ENCODE measurements at places on chromosomes 2 and 18. TPM values are rescaled to one million over a fixed set of nuclear protein-coding genes. Genes with fewer than 3 reads are reported as not detected.

GRCh38 chr2:181589779-181590178, 67.1 kb downstream of the CERKL start:
- no peak overlapping the region for H3K27ac ChIP-seq
- H3K36me3 ChIP-seq: no peaks in the 10 kb centered on the region
- peaks cover 10% of the 10 kb centered on the region for H3K4me1 ChIP-seq
- no peak overlapping the region for H3K4me3 ChIP-seq

DNA sequence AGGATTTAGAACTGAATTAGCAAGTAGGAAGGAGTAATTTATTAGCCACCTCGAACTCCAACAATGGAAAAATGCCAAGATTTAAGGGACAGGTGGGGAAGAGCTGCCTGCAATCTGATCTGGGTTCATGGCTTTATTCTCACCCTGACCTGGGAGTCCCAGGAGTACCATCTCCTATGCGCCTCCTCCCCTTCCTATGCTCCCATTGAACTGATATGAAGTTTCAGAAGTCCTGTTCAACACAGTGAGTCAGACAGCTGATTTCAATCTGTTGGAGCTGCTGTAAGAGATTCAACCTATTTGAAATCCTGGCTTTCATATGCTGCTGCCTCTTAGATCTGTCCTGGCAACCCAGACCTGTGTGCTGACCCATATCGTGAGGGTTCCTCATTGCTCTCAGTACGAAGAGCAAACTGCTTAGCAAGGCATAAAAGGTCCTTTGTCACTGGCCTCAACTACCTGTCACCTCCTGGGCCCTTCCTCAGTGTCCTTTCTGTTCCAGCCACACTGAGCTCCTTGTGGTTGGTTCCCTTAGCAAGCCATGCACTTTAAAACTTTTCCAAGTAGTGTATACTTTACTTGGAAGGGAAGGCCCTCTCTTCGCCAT, 15.9 kb upstream of the CD28 start:
- no peak for DNase-seq
- H3K27me3 ChIP-seq: no peaks in the 10 kb centered on the region
- no peaks in the 10 kb centered on the region for H3K36me3 ChIP-seq

Gene GALNT5
- not detected for total RNA-seq

DNA sequence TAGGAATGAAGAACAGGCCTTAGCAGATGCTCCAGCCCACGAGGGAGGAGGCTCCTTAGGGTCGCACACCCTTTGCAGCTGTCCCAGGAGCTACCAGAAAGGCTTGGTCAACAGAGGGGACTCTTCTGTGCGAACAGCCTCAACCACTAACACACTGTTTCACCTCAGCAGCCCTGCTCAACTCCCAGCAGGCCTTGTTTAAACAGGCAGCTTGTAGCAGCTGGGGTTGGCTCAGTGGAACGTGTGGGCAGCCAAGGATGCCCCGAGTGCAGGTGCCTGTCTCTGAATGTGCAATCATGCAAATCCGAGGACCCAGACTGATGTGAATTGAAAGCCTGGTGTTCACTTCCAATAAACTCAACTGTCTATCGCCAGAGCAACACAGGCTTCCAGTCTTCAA, 88.7 kb upstream of the CXCR4 start:
- peak overlapping the region; percentile 96 for H3K27ac ChIP-seq
- H3K4me3 ChIP-seq: no peak overlapping the region
- H3K4me1 ChIP-seq: peaks cover 41% of the 10 kb centered on the region
- H3K27me3 ChIP-seq: no peaks in the 10 kb centered on the region
- peaks cover 5% of the 10 kb centered on the region for H3K36me3 ChIP-seq

Gene PLEKHH2
- total RNA-seq: 0.73 TPM

Gene PPP3R1
- 76.6 TPM for total RNA-seq

DNA sequence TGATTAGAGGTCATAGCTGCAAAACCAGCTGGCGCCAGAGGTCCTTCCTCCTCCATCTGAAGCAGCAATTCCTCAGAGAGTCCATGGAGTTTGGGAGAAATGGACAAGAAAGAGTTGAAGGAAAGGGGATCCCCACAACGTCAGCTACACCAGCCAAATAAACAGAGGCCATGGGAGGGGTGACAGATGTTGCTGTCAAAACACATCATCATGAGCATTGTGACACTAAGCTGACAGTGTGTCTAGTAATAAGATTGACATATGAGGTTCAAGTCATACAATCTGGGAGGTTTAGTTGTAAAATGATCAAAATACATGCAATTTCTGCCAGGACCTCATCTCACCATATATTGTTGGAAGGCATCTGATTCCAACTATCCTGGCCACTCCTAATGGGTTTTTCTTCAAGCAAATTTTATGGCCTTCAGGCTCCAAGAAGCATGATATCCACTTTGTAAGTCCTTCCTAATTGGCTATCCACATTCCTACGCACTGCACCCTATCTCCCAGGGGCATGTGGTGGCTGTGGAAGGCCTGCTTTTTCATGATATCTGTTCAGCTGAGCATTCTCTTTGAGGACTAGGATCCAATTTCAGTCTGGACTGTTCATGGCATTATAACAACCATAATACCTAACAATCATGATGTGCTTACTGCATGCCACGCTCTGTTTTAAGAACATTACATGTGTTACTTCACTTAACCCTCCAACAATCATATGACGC, 335.0 kb upstream of the ID2 start:
- no peak for DNase-seq
- H3K4me1 ChIP-seq: no peaks in the 10 kb centered on the region
- no peak overlapping the region for H3K27ac ChIP-seq
- H3K4me3 ChIP-seq: no peak overlapping the region

Gene TUBA3D
- total RNA-seq: not detected

DNA sequence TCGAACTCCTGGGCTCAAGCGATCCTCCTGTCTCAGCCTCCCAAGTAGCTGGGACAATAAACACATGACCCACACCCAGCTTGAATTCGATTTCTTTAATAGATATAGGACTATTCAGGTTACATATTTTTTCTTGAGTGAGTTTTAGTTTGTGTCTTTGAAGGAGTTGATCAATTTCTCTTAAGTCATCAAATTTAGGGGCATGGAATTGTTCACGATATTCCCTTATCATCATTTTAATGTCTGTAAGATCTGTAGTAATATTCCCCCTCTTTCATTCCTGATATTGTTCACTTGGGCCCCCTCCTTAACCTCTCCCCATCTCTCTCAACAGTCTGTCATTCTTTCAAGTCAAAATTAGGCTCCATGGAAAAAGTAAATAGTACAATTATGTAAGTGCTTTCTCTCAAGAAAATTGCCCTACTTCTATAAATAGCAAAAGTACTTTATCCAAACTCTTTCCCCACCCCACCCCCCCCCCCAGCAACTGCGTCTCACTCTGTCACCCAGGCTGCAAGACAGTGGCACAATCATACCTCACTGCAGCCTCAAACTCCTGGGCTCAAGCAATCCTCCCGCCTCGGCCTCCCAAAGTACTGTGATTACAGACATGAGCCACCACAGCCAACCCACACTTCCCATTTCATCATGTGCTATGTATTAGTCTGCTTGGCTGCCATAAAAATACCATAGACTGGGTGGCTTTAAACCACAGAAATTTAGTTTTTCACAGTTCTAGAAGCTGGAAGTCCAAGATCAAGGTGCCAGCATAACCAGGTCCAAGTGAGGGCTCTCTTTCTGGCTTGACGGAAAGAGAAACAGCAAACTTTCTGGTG, 20.1 kb downstream of the WDR33 start:
- H3K27me3 ChIP-seq: no peaks in the 10 kb centered on the region
- peaks cover 27% of the 10 kb centered on the region for H3K4me1 ChIP-seq
- peaks cover 9% of the 10 kb centered on the region for H3K36me3 ChIP-seq
- H3K4me3 ChIP-seq: no peak overlapping the region

- H3K4me1 ChIP-seq: peaks cover 23% of the 10 kb centered on the region
- no peak for DNase-seq
- H3K27ac ChIP-seq: no peak overlapping the region
- no peaks in the 10 kb centered on the region for H3K27me3 ChIP-seq
- H3K4me3 ChIP-seq: no peak overlapping the region
Observed at GRCh38 chr2:61014763-61015162, 2.8 kb upstream of the PEX13 start.

DNA sequence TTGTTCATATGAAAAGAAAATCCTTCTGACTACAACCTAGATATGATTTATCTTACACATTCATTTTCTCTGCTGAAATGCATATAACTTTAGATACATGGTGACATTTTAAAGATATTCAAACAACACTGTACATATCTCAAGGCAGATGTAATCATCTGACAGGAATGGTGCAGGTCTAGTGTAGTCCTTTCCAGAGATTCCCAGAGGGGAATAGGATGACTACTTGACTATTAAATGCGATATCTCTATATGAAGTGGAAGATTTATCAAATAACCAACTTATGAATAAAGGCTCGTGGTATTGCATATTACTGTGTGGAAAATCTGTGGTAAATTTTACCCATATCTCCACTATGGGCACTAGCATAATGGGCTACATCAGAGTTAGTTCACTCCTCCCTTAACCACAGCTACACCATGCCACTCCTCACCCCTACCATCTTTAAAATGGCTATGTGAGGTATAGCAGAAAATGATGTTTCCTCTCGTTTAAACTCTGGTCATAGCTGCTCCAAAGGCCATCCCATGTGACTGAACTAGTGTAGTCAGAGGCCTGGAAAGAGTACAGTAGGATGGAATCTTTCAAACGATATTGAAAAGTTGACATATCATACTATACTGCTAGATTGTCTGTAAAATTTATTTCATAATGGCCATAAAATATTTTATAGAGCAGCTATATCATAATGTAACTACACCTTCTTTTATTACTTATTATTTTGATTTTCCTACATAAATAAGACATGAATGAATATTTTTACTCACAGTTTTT, 9.1 kb upstream of the ITPRID2 start:
- H3K4me1 ChIP-seq: no peaks in the 10 kb centered on the region
- H3K36me3 ChIP-seq: no peaks in the 10 kb centered on the region
- peaks cover 16% of the 10 kb centered on the region for H3K27me3 ChIP-seq

DNA sequence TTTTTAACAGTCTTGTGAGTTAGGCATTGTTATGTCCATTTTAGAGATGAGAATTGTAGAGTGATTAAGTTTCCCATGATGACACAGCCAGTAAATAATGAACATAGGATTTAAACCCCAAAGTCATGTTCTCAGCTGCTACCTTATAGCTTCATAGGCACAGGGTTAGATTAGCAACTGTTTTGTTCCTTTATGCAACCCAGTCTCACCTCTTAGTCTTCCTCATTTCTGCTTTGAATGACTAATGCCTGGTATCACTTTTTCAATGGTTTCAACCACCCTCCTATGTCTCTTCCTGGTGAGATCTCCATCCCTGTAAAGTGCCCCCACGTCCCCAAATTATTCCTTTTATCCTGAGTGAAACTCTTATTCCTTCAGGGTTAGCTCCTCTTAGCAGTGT, 44.3 kb downstream of the MFSD6 start:
- H3K27ac ChIP-seq: no peak overlapping the region
- peaks cover 18% of the 10 kb centered on the region for H3K36me3 ChIP-seq
- no peaks in the 10 kb centered on the region for H3K27me3 ChIP-seq
- no peak for DNase-seq
- no peak overlapping the region for H3K4me3 ChIP-seq

DNA sequence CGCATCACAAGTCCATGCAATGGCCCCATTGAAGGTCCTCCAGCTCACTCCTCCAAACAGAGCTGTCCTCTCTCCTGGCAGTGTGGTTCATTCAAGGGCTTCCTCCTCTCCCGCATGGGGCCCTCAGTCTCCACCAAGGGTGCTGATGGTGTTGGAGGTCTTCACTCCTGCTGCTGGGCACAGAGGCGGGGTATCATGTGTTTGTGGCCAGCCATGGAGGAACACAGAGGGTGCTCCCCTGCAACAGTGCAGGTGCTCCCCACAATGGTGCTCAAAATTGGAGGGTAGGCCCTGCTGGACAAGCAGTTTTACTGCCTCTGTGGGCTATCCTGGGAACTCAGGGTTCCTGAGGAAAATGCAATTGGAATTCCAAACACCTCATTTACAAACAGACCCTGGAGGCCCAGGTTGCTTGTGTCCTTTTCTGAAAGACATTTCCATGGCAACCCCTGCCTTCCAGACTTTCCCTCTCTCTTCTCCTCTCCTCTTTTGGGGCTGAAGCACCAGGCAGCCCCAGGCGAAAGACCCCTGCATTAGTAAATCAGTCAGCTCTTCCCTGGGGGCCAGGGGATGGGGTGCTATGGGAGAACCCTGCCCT, 256.0 kb downstream of the HAUS1 start:
- H3K27me3 ChIP-seq: no peaks in the 10 kb centered on the region
- no peak overlapping the region for H3K27ac ChIP-seq
- H3K4me1 ChIP-seq: no peaks in the 10 kb centered on the region
- no peak for DNase-seq
- H3K4me3 ChIP-seq: no peak overlapping the region
- no peaks in the 10 kb centered on the region for H3K36me3 ChIP-seq

DNA sequence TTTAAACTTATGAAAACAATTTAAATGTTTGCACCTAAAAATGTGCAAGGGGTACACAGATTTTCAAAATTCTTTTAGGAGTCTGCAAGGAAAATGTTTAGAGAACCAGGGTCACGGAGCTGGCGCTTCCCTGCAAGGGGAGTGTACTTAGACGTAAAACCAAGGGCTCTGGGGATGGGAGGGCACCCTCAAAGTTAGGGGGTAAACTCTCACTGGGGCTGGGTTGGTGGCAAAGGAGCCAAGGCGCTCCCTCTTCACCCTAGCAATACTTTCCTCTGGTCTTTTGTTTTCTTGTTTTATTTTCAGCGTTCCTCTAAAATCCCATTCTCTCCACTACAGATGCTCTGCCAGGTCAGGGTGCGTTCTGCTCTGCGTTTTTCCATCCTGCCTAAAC, 20.0 kb downstream of the TMEM247 start:
- H3K4me1 ChIP-seq: peaks cover 5% of the 10 kb centered on the region
- no peaks in the 10 kb centered on the region for H3K36me3 ChIP-seq
- peak overlapping the region; percentile 80 for H3K4me3 ChIP-seq
- no peaks in the 10 kb centered on the region for H3K27me3 ChIP-seq
- no peak for DNase-seq

- DNase-seq: no peak
- no peak overlapping the region for H3K27ac ChIP-seq
- no peak overlapping the region for H3K4me3 ChIP-seq
- H3K4me1 ChIP-seq: no peaks in the 10 kb centered on the region
- no peaks in the 10 kb centered on the region for H3K36me3 ChIP-seq
Observed at GRCh38 chr2:59604123-59604522, 949.3 kb downstream of the BCL11A start.

- H3K27me3 ChIP-seq: peaks cover 1% of the 10 kb centered on the region
- H3K4me1 ChIP-seq: no peaks in the 10 kb centered on the region
- no peak overlapping the region for H3K4me3 ChIP-seq
- no peaks in the 10 kb centered on the region for H3K36me3 ChIP-seq
- H3K27ac ChIP-seq: no peak overlapping the region
- no peak for DNase-seq
Observed at GRCh38 chr2:136527560-136527959, 237.8 kb upstream of the THSD7B start.

Gene NAPG
- 32.7 TPM for total RNA-seq

DNA sequence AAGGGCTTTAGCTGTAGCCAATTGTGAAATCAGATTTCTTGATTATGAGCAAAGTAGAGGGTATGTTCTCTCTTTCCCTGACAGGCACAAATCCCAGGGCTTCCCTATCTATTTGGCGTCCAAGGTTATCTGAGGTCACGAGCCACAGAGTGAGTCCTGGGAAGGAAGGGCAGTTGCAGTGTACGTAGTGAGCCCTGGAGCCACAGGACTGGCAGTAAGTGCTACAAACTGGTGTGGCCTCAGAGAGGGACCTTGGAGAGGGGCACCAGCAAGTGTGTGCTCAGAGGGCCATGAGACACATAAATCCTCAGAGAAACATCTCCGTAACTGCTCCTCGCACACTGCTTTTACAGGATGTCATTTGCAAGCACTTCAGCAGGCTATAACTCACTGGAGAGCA, 115.5 kb upstream of the SH3BP4 start:
- H3K4me3 ChIP-seq: no peak overlapping the region
- DNase-seq: no peak
- H3K36me3 ChIP-seq: no peaks in the 10 kb centered on the region
- H3K4me1 ChIP-seq: no peaks in the 10 kb centered on the region
- no peak overlapping the region for H3K27ac ChIP-seq
